ENCODE measurements at places on chromosomes 3 and 15. TPM values are rescaled to one million over a fixed set of nuclear protein-coding genes. Genes with fewer than 3 reads are reported as not detected.

The CCR2 gene
- not detected for total RNA-seq

The SPINK8 gene
- not detected for total RNA-seq

The CCR9 gene
- not detected for total RNA-seq

The CYP1A2 gene
- not detected for total RNA-seq

The RTP3 gene
- total RNA-seq, result not detected

Measured in endothelial cell of umbilical vein (primary cell).